ENCODE measurements at places on chromosomes 5 and 9.

GRCh38 chr5:113614191-113614590 lies 100.7 kb downstream of the YTHDC2 start:
- DNase-seq, result no peak

DNA sequence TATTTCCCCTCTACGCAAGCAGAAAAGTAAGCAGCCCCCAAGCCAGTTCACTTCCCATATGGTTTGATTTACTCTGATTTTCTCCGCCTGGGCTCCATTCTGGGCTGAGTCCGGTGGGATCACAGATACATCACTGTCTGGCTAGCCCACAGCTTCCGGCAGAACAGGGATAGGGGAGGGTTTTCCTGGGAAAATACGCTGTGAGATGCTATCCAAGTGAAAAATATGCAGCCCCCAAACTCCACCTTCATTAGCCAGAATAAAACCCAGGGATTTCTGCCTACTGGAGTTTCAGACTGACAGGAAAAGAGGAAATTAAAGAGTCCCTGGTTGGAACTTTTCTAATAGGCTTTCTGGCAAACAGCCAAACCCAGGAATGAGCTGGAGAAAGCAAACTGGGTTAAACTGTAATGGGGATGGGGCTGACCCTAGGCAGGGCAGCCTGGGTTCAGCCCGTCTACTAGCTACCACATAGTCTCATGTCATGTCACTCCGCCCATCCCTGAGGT lies 16.9 kb upstream of the NIPAL4 start:
- no peak for DNase-seq

- no peak for DNase-seq
Observed at GRCh38 chr5:149917073-149917676, 27.4 kb downstream of the PDE6A start.

- no peak for DNase-seq
Observed at GRCh38 chr5:53434541-53434940, 45.9 kb upstream of the FST start.

GRCh38 chr9:114198249-114199040 lies 43.1 kb downstream of the COL27A1 start:
- no peak for DNase-seq

DNA sequence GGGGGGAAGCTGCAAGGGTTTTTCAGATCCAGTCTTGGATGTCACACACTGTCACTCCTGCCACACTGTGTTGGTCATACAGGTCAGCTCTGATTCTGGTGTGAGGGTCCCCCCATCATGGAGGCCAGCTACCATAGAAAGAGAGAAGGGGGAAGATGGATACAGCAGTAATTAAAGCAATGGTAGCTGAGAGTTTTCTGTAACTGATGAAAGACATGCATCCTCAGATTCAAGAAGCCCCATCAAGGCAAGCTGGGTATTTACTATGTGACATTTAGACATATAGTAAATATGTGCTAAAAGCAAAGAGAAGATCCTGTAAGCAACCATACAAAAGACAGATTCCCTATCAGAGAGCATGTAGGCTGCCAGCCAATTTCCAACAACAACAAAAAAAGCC lies 110.9 kb upstream of the COL5A1 start:
- no peak for DNase-seq

- DNase-seq, result peak; percentile 21
Observed at GRCh38 chr9:98536542-98537173, 172.1 kb downstream of the GABBR2 start.

DNA sequence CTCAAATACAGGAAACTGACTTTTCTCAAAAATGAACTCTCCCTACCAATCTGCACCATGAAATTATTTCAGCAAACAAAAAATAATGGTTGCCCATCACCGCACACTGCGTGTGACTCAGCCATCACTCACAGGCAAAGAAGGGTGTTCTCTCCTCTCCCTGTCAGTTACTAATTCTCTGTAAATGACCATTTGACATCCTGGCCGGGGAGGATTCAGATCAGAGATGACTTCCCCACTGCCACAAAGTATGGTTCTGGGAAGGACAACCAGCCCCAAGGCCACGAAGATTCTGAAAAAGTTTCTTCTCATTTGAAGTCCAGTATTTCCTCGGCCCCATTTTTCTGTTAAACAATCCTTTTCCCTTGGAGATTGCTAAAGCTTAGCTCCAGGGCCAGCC lies 199.4 kb downstream of the AUH start:
- no peak for DNase-seq

- DNase-seq, result no peak
Observed at GRCh38 chr5:158974775-158975174, 124.9 kb downstream of the EBF1 start.

- no peak for DNase-seq
Observed at GRCh38 chr5:643811-644271, 31.7 kb downstream of the CEP72 start.

DNA sequence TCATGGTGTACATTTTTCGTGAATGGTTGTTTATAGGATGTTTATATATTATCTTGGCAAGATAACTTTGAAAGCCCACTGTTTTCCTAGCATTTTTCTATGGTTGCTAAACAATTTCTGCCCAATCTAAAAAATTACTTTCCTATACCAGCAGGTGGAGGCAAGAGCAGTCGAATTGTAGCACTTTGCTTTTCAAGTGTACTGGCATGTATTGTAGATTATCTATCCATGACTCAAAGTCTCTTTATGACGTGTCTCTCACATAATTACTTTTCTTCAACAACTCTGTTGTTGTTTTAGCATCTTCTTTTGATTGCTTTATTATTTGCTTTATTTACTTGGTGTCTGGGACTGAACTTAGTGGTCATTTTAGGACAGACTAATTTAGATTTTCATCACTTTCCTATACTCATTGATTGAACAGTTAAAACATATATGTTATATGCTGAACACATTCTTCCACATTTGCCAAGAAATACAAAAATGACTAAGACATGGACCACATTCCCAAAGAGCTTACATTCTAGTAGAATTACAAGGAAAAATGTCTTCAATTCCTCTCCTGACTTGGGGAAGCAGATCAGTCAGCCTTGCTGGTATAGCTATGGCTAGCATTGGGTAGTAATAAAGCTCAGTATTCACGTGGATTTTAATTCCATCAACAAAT lies 20.7 kb downstream of the NLN start:
- no peak for DNase-seq

DNA sequence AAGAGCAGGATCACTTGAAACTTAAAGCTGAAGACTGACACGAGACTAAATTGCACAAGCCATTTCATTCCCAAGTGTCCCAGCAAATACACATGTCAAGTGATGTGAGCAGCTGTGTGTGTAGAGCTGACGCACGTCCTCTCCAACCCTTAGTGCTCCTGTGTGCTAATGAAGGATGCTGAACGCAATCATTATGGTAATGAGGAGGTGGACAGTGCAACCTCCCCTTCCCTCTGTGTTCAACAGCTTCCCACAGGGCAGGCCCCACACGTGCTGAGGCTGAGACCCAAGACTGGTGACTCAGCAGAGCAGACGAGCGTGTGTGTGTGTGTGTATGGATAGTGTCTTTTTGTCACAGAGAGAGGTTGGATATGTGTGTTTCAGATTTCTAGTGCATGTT lies 702.1 kb downstream of the SEMA5A start:
- DNase-seq, result no peak

DNA sequence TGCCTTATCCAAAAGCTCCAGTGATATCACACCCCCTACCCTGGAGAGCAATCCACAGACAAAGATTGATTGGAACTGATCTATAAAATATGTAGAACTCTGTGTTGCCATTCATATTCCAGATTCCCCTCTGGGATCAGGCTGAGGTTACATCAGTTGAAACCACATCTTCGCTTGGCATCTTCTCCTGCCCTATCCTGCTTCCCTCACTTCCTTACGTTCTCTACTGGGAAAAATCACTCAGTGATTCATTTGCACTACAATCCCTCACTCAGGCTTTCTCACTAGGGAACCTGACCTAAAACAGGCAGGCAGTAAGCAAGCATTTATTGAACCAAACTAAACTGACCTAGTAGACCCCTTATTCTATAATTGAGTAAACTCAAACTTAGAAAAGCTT lies 111.7 kb downstream of the ESM1 start:
- no peak for DNase-seq

DNA sequence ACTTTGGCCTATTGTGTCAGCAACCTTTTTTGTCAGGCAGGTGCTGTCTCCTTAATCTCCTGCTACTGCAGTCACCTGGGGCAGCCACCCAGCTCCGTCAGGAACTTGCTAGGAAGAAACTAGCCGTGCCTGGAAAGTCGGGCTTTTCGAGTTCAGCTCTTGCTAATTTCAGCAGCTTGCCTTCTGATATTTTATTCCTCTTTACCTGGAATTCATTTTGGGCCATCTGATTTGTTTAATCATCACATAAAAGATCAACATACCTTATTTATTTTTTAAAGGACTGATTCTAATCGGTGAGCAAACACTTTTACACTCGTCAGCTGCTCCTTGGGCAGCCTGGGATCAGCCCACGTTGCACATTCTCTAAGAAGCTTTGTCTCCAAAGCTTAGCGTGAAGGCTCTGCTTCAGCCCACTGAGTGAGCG lies 42.2 kb downstream of the PRLR start:
- no peak for DNase-seq

DNA sequence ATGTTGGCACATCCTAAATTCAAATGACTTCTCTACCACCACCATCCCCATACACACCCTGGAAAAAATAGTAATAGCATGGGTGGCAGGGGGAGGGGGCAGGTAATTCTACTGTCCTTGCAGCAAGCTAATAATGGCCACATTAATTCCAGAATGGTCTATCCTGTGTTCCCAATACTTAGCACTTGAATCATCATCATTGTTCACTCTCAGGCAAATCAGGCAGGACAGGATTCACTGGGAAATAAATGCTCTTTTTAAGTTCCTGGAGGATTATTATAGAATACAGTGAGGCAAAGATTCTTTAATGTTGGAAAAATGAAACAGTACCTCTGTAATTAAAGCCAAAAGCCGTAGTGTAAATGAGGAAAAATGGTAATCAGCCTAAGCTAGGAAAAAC lies 254.5 kb downstream of the ARRDC3 start:
- no peak for DNase-seq

- DNase-seq, result no peak
Observed at GRCh38 chr9:89740722-89741121, 135.9 kb downstream of the GADD45G start.

- no peak for DNase-seq
Observed at GRCh38 chr5:136249678-136250266, 56.8 kb upstream of the SMIM32 start.

DNA sequence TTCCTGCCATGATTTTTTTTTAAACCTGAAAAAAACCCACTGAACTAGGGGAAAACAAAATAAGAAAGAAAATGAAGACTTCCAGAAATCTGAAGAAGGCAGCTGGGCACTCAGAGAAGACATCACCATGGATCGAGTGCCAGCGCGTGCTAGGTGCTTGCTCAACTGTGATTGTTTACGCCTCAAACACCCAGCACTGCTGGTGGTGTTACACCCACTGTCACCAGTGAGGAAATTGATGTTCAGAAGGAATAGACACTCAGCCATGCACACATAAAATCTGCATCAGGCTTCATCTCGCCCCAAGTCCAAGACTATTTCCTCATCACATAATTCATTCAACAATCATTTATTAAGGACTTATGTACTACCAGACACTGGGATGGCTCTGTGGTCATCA lies 82.1 kb downstream of the HRH2 start:
- DNase-seq, result no peak

DNA sequence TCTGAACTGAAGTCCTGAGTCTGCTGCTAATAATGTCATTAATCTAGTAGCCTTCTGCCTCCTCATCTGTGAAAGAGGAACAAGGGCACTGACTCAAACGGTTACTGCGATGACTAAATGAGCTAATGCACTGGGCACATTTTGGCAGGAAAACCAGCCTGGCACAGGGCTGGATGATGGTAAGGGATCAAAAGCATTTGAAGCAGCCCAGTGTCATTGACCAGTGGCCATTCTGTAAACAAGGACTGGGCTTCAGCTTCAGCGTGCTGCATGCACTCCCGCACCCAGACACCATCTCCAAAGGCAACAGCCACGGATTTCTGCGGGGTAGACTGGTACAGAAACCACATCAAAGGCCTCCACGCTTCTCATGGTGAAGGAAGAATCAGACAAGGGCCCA lies 8.0 kb downstream of the GCNT4 start:
- no peak for DNase-seq
